ENCODE measurements at places on chromosomes 4 and X.

DNA sequence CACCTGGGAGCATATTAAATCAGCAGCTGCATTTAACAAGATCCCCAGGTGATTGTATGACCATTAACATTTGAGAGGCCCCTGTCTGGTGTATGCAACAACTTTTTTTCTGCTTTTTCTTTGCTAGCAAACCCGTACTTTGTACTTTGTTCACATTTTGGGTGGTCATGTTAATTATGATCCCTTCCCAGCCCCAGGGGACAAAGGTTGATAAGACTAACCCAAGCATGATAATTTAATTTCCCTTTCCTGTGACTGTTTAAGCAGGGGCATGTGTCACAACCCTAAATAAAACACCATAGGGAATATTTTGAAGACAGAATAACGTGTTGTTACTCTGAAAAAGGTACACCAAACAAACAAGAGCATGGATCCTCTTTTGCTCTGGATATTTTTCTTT lies 332.0 kb downstream of the PCDH18 start:
- DNase-seq, result no peak

GRCh38 chrX:56382278-56382677 lies 150.1 kb downstream of the KLF8 start:
- peak; percentile 7 for DNase-seq

GRCh38 chr4:140249351-140249750 lies 95.4 kb upstream of the MAML3 start:
- DNase-seq, result peak; percentile 11

DNA sequence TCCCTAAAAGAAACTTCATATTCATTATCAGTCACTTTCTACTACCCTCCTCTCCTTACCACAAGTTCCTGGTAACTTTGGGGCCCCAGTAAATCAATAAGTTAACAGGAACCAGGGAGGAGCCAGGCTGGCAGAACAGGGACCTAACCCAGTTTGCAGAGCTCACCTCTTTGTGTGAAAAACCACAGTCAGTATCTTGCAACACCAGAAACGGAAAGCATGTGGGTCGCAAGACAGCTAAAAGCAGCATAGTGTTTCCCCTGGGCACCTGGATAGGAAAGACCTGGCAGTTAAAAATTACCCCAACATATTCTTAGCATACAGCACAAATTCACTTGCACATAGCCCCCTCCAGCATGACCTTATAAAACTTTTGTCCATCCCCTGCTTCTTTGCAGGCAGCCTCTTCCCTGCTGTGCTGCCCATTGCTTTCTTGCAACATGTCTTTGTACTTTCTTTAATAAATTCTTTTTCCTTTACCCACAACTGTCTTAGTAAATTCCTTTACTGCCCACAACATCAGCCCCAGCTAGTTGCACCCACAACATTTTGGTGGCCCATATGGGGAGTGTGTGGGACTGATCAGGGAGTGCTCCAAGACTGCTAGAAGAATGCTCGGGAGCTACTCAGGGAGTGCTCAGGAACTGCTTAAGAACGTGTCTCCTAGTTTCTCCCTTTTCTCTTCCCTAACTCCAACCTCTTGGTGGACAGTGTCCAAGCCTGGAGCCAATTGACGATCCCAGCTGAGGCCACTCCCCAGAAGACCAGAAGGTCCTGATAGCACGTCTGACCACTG lies 83.4 kb downstream of the MSN start:
- peak; percentile 56 for DNase-seq

DNA sequence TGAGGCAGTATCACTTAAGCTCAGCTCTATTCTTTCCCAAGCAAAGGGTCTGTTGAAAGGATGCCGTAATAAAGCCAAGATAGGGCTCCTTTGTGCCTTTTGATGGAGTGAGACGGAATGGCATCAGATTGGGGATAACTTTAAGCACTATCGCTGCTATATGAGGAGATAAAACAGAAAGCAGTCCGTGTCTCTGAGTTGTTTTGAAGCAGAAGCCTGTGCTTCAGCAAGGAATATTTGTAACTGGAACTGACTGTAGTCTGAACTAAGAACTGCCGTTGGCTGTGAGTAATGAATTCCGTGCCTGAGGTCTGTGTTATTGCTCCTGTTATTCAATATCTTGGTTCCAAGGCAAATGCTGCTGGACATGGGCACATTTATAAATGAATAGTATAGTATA lies 297.4 kb downstream of the ANKRD50 start:
- DNase-seq, result no peak

GRCh38 chr4:112508356-112508755 lies 7.6 kb downstream of the NEUROG2 start:
- DNase-seq, result no peak

DNA sequence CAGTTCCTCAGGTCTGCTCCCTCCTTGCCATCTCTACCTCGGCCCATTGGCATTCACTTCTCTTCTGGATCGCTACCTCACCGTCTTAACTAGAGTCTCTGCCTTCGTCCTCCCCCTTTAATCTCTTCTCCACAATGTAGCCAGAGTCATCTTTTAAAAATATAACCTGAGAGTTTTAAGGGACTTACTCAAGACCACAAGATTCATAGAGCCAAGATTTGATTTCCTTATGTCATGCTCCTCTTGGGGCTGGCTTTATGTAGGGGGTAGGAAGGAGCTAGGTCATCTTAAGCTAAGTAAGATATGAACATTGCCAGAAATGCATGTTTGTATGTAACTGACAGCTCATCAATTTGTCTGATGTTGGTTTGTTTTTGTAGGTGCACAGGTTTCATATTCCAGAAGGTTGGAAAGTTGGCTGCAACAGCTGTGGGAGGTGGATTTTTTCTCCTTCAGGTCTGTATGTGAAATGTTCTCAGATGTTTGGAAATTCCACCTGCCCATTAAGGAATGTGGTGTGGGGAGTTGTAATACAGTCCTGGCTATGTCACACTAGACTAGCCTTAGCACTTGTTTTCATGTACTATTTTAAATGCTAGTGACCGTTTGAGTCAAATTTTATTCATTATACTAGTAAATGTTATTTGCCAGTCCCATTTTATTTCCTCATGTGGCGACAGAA lies 19.6 kb downstream of the FUNDC2 start:
- DNase-seq, result no peak

- no peak for DNase-seq
Observed at GRCh38 chr4:97593248-97593647, 550.0 kb downstream of the STPG2 start.

- DNase-seq, result no peak
Observed at GRCh38 chrX:120740072-120740471, 110.2 kb upstream of the C1GALT1C1 start.

GRCh38 chrX:31258166-31258565 lies 186.3 kb upstream of the FTHL17 start:
- no peak for DNase-seq

- DNase-seq, result no peak
Observed at GRCh38 chr4:180120068-180120467, 2123.1 kb upstream of the TENM3 start.

DNA sequence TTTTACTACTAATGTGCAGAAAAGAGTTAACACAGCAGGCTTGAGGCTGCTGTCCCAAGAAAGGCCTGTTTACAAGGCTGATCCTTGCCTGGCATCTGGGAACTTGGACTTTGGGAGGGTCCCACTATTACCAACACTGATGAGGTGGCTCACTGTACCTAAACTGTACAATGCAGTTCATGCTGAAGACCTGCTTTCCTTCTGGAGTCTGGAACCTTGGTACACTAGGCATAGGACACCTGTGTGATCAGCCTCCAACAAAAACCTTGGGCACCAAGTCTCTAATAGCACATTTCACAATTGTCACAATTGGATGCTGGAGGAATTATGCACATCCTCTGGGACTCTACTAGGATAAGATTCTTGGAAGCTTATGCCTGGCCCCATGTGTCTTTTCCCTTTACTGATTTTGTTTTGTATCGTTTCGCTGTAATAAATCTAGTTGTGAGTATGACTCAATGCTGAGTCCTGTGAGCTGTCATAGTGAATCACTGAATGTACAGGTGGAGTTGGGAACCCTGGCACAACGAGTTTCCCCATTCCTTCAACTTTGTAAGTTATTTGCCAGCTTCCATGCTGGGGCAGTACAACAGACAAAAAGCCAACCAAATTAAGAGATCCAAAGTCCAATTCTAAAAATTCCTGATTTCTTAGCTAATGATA lies 45.9 kb downstream of the TEC start:
- no peak for DNase-seq

DNA sequence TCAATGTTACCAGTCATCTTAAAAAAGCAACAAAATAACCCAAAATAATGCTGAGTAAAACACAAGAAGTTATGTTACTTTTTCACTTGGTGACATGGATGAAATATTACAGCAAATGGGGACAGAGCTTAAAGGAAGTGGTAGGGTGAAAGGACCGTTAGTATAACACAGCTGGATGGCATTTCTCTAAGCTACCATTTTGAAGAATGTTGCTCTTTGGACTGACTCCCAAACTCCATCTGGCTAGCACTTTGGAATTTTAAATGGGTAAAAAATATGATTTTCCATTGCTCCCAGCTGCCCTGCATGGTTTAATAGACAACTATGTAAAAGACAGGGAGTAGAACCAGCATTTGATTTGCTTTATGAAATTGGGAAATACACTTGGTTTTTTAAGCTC lies 27.6 kb downstream of the CLCN5 start:
- DNase-seq, result no peak

- peak; percentile 51 for DNase-seq
Observed at GRCh38 chr4:38177641-38178391, 217.6 kb downstream of the PTTG2 start.

- no peak for DNase-seq
Observed at GRCh38 chr4:3434881-3435685, 6.7 kb upstream of the HGFAC start.

DNA sequence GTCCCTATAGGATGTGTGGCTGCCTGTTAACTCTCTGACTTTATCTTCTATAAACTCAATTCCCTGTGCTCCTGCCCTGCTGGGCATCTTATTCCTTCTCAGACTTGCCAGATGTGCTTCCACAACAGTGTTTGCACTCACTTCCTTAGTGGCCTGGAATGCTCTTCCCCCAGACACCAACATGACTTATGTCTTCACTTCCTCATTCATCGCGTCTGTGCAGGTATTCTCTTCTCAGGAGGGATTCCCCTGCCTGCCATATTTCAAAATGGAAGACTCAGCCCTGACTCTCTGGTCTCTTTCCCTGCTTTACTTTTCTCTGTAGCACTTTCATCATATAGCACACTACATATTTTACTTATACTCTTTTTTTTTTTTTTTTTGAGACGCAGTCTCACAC lies 344.0 kb downstream of the CENPC start:
- no peak for DNase-seq

DNA sequence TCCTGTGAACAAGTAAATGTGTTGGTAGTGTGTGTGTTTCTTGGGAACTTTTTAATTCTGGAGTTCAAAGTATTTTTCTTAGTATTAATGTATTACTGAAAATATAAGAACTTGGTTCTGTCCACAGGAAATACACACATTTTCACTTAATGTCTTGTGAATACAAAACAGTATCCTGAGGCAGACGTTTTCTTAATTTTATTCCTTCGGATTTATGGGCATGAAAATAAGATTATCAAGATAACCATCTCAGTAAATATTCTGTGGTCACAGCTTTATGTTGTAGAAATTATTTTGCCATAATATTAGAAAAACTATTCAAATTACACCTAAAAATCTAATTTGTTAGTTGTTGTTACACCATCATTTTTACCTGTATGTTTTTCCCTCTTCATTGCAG lies 29.8 kb downstream of the NFKB1 start:
- no peak for DNase-seq

- no peak for DNase-seq
Observed at GRCh38 chr4:110515676-110516075, 39.7 kb downstream of the ENPEP start.

GRCh38 chr4:184402239-184402638 lies 72.1 kb downstream of the IRF2 start:
- DNase-seq, result no peak

GRCh38 chr4:138959097-138959815 lies 56.3 kb upstream of the NOCT start:
- no peak for DNase-seq

DNA sequence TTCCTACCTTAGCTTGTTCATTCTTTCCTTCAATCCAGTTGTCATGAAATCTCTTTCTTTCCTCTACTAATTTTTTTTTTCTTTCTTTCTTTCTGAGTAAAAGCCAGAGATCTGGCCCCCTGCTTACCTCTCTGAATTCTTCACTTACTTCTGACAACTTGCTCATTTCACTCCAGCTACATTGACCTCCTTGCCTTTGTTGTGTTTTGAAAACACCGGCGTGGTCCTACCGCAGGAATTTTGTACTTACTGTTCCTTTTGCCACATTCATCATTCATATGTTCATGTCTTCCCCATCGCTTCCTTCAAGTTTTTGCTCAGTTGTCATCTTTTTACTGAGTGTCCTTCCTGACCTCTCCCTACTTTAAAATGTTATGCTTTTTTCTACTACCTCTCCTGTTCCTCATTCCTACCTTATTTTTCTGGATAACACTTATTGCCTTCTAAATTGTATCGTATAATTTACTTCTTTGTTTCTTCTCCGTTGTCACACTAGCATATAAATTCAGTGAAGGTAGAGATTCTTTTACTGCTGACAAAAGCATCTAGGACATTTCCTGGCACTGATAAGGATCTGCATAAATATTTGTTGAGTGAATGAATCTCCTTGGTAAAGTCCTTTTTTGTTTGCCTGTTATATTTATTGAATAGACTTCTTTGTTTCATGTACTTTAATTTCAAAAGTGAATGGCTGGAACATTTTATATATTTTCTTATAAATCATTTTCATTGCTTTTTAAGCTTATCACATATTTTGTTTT lies 74.4 kb downstream of the NFKB1 start:
- DNase-seq, result no peak

GRCh38 chrX:43560247-43560946 lies 95.7 kb upstream of the MAOA start:
- no peak for DNase-seq

DNA sequence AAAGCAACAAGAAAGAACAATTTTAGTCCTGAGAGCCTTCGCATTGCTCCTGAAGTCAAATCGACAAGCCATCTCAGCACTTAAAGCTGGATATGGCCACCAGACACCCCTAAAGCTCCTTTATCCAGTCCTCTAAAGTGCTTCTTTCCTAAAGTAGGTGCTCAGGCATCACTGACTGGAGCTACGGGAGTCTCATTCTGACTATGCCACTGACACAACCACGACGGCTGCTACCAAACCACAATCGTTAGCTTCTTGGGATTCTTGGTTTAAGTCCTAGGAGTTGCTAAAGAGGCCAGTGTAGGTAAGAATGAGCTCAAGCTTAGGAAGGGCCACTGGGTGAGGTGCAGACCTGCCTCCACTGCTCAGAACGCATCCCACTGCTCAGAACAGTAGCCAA lies 1.0 kb downstream of the SLC10A6 start:
- DNase-seq, result no peak

DNA sequence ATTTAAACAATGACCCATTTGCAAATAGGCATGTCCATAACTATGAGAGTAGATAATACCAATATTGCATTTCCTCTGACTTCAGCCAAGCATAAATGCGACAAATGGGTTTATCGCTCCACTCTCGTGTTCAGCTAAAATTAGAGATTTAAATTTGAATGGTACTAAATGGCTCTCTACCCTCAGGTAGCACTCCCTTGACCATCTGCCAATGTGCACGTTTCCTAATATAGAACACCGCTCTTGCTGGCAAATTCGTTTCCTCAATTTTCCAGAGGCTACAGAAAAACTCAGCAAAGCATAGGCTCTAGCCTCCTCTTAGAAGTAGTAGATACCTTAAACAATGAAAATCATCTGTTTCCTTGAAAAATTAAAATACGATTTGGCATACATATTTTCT lies 251.6 kb downstream of the ADGRA3 start:
- no peak for DNase-seq

Data from CD4-positive, alpha-beta T cell treated with Interleukin-2 at 100 ng/mL for 4 hours (primary cell).